ENCODE measurements at places on chromosomes 2 and 18.

DNA sequence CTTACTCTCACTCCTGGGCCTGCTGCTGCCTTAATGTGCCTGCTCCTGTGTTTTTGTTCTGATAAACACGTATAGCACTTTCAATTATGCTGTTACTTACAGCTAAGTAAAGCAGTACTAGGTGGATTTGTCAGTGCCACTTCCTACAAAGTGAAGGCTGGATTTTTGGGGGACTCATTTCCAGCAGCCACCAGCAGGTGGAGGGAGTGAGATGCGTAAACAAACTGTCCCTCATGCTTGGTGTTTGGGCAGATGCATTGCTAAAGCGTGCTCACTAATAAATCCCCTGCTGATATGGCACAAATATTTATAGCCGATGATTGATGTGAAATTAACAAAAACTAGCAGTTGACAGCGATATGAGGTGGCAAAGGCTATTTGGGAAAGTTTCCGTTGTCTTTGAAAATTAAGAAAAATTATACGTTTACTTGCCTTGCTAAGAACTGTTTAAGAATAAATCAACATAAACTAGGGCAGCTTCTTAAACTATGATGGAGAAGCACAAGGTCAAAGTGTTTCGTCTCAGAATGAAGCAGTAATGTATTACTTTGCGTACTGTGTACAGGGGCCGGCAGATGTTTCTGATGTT lies 101.7 kb downstream of the AGAP1 start:
- DNase-seq = no peak

DNA sequence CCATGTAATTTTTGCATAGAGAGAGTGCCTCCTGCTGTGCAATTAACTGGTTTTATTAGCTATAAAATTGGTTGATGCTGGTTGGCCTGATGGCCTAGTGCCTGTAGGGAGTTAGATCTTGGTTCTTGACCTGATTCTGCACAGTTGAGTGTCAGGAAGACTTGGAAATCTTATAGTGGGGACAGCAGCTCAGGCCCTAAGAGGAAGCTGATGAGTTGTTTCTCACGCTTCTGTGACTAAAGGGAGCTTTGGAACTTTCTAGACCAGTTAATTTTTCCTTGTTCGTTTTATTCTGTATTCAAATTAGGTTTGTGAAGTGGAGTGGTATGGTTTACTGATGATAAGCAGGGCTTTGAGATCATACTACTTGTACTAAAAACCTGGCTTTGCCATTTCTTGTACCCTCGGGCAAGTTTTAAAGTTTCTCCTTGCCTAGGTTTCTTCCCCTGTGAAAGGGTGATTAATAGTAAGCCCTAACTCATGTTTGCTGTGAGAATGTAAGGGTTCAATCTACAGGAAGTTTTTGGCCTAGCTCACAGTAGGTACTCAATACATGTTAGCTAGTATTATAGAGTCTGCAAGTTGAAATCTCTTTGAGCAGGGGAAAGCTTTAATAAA lies 82.1 kb downstream of the MAP3K20 start:
- no peak for DNase-seq

DNA sequence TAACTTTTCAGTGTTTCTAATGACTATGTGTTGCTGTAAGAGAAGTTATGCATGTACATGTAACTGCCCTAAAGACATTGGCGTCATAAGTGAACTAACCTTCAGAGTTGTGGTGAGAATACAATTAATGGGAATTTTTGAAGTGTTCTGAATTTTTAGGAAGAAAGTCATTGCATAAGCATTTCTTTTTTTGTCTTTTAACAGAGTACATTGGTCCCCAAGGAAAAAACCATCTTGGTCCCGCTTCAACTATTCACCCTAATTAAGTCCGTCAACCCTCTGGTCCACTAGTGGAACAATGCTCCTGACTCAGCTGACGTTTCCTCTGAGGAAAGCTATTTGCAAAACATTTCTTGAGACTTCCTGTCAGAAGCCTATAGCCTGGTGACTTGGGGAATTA lies 41.1 kb upstream of the VIT start:
- DNase-seq = no peak

DNA sequence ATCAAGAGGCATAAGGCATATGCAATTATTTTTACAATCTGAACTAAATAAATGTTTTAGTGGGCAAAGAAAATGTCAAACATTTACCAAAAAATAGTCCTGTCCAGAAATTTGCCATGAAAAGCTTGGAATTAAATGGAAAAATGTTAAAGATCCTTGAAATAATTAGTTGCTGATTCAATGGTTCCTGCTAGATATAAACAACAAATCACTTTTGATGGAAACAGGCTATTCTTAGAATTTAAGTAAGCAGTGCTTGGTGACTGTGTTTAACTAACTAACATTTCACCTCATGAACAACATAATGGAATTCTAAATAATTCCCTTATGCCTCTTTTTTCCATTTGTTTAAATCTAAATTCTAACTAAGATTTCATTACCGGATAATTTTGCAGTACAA lies 3.9 kb downstream of the RND3 start:
- DNase-seq = no peak

- no peak for DNase-seq
Observed at GRCh38 chr18:52009958-52010357, 330.0 kb upstream of the DCC start.

DNA sequence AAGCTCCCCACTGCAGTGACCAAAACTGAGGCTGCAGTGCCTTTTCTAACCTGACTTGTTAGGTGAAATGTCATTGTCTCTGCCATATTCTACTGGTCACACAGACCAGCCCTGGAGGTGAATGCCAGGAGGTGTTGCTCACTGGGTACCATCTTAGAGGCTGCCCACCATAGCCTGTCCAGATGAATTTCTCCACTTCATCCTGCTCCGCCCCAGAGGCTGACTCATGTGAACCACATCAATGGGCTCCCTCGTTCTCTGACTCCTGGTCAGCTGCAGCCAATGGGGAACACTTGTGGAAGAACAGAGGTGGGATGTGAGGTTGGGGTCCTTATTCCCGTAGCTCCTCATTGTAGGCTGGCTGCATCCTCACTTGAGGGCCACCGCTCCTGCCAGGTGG lies 3.4 kb upstream of the NARS1 start:
- no peak for DNase-seq

- DNase-seq = no peak
Observed at GRCh38 chr2:190105554-190105953, 43.0 kb upstream of the MSTN start.

- no peak for DNase-seq
Observed at GRCh38 chr2:70073493-70073892, 13.8 kb upstream of the PCBP1 start.

DNA sequence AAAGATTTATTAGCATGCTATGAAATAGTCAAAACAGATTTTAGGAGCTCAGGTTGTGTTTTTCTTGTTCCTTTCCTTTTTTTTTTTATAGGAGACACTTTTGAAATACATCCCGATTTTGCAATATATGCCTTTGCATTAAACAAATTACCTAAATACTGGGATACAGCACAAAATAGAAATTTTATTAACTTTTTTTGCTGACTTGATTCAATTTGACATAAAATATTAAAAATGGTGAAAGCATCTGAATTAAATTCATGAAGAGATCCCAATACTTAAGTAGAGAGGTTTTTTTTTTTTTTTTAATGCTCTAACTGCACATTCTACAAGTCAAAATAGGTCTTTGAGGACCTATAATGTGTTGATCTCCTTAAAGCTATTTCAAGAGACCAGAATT lies 939.5 kb upstream of the CHAC2 start:
- no peak for DNase-seq

- no peak for DNase-seq
Observed at GRCh38 chr2:150609831-150610582, 122.5 kb upstream of the RND3 start.

DNA sequence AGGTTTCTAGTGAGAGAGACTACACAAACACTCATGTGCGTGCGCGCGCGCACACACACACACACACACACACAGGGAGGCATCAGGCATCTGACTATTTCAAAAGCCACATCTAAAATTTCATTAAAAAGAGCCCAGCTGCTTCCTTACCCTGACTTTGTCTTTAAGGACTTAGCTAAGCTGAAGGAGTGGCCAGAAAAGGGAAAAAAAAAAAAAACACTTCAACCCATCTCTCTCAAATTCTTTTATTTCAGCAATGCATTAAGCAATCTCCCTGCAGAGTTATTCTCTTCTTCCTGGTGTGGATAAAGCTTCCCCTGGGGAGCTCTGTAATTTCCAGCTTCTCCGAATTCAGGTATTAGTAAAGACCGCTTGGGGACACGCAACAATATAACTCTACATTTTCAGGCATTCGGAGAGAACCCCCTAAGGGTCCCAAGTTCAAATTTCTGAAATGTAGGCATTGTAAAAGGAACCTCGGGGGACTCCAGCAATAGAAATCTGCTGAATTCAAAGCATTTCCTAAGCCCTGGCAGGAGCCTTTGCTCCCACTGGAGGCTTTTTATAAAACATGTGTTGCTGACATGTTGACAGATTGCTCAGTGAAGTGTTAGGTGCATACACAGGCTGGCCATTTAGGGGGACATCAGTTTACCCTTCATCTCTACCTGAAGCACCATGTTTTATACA lies 67.0 kb downstream of the ZNF521 start:
- DNase-seq = no peak

All from stimulated activated CD8-positive, alpha-beta memory T cell treated with anti-CD3 and anti-CD28 coated beads, Interleukin-2, amount 100 ng/mL, for 1 hour (primary cell).